ENCODE measurements at places on chromosomes 2 and 18. TPM values are rescaled to one million over a fixed set of nuclear protein-coding genes. Genes with fewer than 3 reads are reported as not detected.

GRCh38 chr2:165952085-165952484 lies 1.5 kb downstream of the TTC21B start:
- DNase-seq: no peak

GRCh38 chr2:104402825-104403224 lies 451.1 kb upstream of the POU3F3 start:
- DNase-seq: no peak

DNA sequence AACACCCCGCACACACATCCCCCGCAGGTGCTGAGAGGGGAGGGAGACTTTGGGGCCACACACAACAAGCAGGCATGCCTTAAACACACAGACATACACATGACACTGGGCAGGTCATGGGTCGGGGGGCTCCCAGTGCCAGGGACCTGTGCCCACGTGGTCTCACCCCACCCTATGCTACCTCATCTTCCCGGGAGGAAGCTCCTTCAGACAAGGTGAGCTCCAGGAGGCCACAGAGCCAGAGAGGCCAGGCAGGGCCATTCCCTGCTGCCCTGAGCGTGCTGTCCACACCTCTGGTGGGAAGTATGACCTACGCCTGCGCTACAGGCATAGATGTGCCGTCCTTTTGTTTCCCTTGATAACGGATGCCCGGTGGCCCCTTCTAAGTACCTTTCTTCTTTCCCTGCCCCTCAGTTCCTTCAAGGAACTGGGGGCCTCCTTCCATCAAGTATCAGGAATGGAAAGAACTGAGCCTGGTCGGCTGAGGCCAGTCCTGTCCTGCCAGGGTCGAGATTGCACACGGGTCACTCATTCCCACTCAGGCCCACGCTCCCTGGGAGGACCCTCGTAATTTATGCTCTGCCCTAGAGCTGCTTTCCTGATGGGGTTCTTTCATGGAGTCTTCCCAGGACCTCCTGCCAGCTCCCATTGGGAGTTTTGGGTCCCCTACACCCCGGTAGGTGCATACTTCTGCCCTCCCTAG lies 4.7 kb downstream of the TEKT4 start:
- no peak for DNase-seq

The MOGAT1 gene
- not detected for total RNA-seq

The GRHL1 gene
- total RNA-seq: 0.59 TPM

All from activated naive CD4-positive, alpha-beta T cell treated with anti-CD3 and anti-CD28 coated beads, Interleukin-2, amount 50 U/mL, for 72 hours (primary cell).